Fibroblast of villous mesenchyme (primary cell): ENCODE measurements at places on chromosomes 12 and 14. TPM values are rescaled to one million over a fixed set of nuclear protein-coding genes. Genes with fewer than 3 reads are reported as not detected.

CHGA gene
- not detected in 2 replicates for total RNA-seq

DNA sequence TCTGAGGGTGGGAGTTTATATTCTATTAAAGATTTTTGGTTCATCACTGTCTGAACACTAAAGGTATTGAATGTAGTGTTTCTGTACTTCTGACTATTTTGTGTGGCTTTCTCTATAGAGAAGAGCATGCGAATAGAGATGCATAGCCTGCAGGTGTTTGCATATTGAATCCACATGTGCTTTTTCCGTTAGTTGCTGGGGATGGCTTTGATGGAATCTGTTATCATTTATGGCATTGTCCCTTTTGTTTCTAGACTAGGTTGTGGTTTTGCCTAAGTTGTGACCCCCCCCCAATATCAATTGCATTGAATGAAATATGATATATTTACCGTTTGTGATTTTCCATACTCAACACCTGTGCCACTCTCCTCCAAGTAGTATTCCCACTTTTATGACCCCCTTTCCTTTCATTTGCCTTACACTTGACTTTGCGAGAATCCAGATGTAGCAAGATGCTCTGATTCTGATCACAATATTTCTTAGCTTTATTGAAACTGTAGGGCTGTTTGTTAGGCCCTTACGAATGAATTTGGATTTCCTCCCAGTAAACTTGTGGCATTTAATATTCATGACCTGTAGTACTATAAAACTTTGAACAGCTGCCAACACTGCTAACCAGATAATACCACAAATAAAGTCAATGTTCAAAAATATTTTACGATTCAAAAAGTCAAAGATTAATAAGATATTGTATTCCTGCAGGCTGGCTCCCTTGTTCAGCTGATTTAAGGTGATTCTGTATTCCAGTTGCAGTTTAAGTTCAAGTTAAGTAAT, 176.4 kb downstream of the TMTC2 start:
- DNase-seq: no peak

DNA sequence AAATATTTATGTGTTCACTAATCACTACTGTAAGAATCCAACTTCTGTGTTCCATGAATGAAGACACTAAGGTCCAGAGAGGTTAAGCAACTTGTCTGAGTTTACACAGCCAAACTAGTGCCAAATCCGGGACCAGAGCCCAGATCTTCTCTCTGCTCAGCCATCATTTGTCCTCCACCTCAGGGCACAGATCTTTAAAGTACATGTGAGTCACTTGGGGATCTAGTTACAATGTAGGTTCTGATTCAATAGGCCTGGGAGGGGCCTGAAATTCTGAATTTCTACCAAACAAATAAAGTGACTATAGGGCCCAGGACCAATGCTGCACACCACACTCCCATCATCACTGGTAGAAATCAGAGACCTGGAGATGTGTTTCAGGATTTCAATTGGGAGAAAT, 162.9 kb downstream of the GXYLT1 start:
- no peak for DNase-seq

VWF gene
- total RNA-seq: under 0.01 and 0.32 TPM in 2 replicates

ZNF268 gene
- total RNA-seq: 19.6 and 23.3 TPM in 2 replicates

STAC3 gene
- total RNA-seq: 0.32 and 1.3 TPM in 2 replicates

DNA sequence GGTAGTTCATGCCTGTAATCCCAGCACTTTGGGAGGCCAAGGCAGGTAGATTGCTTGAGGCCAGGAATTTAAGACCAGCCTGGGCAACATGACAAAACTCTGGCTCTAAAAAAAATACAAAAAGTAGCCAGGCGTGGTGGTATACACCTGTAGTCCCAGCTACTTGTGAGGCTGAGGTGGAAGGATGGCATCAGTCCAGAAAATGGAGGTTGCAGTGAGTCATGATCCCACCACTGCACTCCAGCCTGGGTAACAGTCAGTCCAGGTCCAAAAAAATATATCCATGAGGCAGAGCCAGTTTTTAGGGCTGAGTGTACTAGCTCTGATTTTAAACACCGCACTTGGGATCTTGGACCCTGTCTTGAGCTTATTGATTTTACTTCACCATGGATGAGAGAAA, 30.6 kb upstream of the FICD start:
- no peak for DNase-seq

CYP46A1 gene
- under 0.01 TPM in 2 replicates for total RNA-seq

DNA sequence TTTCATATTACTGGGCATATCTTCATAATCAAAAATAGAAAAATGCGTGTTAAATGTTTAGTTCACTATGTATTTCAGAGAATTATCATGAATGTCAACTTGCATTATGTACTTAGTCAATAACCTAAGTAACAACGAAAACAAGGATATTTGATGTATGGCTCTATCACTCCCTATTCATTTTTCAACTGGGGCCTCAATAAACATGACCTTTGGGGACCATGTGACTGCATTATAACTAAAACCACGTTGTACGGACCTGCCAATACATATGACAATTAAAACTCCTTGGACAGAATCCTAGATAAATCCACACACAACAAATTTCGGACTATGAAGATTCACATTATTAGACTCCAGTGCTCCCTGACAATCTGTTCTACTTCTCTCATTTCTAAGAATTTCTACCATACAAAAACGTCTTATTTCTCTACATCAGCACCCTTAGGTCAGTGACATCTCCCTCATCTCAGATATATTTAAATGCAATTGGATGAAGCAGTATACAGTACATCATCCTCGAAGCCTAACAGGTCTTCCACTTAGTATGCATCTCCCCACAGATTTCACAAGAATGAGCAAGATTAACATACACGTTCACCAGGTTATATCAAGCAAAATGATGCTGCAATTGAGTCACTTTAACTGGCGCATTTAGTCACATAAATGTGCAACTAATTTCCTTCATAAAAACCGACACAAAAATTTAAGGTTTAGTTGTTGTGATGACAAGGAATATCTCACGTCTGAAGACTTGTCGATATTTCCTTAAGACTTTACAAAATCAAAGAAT, 1.5 kb downstream of the UBE2N start:
- no peak for DNase-seq

GRCh38 chr14:43706900-43707299, 800.2 kb downstream of the FSCB start:
- DNase-seq: peak; percentile 13

GALNT9 gene
- not detected in 2 replicates for total RNA-seq

- no peak for DNase-seq
Measured at GRCh38 chr12:100435957-100436356, 37.7 kb upstream of the NR1H4 start.

DNA sequence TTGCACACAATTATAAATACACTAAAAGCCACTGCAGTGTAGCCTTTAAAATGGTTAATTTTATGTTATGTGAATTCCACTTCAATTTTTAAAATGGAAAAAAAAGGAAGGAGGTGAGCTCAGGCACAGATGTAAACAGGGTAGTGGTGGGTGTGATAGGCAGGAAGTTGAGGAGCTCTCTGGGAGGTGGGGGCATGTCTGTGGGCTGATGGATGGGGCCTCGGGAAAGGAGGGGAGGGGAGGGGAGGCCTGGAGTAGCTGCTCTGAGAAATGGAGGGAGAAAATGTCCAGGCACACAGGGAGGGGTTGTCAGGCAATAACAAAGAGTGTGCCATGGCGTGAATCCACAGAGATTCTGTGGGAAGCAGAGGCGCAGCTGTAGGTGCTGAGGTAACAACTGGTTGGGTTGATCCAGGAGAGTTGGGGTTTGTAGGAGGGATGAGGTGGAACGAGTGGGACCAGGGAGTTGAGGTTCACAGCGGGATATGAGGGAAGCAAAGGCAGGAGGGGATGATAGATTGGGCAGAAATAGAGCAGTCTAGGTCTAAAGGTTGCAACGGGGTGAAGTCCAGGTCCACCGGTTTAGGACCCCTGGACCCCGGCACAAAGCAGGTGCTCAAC, 57.2 kb downstream of the LTBP2 start:
- DNase-seq: no peak

- DNase-seq: no peak
Measured at GRCh38 chr12:68356060-68356695, 24.0 kb upstream of the MDM1 start.

- no peak for DNase-seq
Measured at GRCh38 chr12:81010641-81011040, 67.2 kb upstream of the ACSS3 start.

DNA sequence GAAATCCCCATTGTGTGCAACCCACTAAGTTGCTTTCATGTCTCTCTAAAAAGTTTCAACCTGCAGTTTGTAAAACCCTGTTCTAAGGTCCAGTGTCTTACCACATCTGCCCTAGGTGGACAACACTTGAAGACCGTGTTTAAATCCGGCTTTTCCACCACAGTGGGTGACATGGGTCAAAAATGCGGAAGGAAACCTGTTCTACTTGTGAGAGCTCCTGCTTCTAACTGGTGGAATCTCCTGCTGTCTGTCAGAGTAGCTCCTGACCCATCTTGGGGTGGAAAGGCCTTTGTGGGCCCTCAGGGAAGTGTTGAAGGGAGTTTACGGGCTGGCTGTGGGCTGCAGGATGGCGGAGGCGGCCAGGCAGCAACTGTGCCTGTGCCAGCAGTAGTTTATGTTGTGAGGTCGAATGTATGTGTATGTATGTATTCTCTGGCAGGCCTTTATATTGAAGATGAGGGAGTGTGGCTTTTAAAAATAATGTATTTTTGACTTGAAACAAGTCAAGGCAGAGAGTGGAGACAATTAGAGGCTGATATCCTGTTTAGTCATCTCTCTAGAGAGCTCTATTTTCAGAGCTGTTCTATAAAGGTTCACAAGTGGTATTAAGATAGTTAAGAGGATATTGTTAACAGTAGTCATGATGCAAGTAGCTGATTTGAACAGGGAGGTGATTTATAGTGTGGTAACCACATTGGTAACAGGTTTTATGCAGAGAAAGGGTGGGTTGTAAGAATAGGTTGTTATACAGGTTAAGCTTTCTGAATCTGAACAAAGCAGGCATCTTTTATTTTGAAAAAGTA, 67.0 kb downstream of the PRKCH start:
- DNase-seq: peak; percentile 3

ST8SIA1 gene
- total RNA-seq: 0.43 and 1.3 TPM in 2 replicates

DNA sequence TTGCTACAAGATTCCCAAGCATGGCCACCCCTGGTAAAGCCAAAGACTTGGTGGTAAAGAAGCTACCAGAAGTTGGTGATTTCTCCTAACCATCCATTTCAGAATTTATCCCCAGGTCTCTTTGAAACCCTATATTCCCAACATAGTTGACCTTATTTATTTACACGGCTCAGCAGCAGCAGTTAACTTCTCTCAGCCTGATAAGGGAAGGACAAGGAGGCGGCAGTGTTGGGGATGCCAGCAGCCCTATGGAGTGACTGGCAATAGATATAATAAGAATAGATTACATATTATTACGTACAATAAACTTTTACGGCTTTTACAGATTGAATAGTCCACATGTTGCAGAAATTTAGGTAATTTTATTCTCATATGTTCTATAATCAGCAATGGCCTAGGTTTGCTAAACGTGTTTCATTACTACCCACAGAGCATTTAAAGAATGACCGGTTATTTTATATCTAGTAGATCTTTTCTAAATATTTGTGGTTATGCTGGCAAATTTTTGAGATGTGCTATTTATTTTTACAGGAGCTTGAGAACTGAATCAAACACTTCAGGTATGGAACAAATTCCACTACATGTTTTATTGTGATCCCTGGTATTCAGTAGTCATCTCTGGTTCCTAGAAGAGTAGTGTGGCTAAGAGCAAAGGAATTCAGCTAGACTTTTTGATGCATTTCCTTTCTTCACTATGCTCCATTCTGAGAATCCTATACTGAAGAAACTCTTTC, 19.8 kb upstream of the PALS1 start:
- DNase-seq: peak; percentile 45

TAS2R10 gene
- total RNA-seq: 0.86 and 0.97 TPM in 2 replicates

DNA sequence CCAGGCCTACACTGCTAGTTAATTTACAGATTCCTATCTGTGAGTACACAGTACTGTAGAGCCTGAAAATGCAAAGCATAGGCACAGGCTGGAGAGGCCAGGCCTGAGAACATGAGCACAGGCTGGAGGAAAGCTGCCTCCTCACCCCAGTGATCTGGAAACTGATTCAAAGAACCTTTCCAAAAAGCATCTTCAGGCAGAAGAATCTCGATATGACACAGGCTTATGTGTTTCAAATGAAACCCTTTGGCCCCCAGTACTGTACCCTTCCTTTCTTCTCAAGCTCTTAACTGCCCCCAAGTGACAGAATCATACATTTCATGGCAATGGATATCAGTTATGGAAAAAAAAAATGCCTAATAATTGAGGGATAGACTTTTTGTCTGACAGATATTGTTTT, 122.0 kb downstream of the KCNC2 start:
- no peak for DNase-seq

GPX2 gene
- total RNA-seq: not detected in 2 replicates

CACNA1C gene
- 11.7 and 14.8 TPM in 2 replicates for total RNA-seq

ACVRL1 gene
- 10.8 and 18.0 TPM in 2 replicates for total RNA-seq

DNA sequence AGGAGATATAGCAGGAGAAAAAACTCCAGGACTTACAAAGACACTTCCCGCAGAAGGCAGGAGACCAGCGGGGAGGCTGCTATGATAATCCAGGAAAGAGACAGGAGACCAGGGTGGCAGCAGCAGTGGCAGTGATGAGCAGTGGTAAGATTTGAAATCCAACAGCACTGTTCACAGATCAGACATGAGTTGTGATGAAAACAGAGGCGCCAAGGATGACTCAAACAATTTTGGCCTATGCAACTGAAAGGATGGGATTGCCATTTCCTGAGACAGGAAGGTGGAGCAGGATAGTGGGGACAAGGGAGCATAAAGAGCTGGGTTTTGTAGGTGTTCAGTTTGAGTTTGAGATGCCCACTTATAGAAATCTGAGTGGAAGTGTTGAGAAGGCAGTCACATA, 108.6 kb upstream of the DYRK2 start:
- DNase-seq: no peak

PRICKLE1 gene
- 13.9 and 32.4 TPM in 2 replicates for total RNA-seq

DNA sequence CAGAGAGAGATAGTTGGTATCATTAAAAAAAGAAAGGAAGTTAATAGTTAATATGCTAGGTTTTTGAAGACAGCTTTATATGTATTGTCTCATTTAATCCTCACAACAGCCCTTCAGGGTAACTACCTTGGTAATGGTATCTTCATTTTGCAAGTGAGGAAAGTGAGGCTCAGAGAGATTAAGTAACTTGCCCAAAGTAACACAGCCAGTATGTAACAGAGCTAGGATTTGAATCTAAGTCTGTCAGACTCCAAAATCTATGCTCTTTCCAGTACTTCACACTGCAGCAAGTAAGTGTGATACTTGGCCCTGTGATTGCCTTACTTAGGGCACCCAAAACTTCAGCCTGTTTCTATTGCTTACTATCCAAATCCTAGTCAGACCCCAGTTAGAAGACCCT, 7.0 kb downstream of the SRP54 start:
- DNase-seq: no peak

DNA sequence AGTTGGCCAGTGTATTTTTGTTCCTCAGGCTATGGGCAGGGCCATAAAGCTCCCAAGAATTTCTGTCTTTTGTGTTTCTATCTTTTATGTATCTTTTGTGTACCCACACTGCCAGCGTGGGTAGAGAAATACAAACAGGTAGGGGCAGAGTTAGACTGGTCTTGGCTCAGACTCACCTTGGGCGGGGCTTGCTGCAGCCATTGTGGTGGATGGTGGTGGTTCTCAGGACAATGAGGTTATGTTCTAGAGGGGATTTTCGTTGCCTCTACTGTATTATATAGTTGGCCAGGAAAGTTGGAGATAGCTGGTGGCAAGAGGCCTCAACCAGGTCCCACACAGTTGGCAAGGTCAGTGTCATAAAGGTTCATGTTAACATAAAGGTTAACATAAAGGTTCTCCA, 977.5 kb upstream of the LRFN5 start:
- no peak for DNase-seq

IAPP gene
- total RNA-seq: not detected in 2 replicates

GLIPR1L2 gene
- 0.32 and 0.43 TPM in 2 replicates for total RNA-seq

GRCh38 chr12:96901175-96901574, 5.9 kb upstream of the NEDD1 start:
- DNase-seq: no peak
